ENCODE measurements at places on chromosomes 11 and 22.

GRCh38 chr11:119709638-119710346 is 19.2 kb downstream of the NECTIN1 start:
- DNase-seq = peak; percentile 85

- DNase-seq = no peak
Measured at GRCh38 chr11:32794439-32794838, at the start of gene CCDC73. Gene CCDC73 (minus strand): TSS chr11:32794662. CDS start chr11:32760243, 34,419 bp downstream.

DNA sequence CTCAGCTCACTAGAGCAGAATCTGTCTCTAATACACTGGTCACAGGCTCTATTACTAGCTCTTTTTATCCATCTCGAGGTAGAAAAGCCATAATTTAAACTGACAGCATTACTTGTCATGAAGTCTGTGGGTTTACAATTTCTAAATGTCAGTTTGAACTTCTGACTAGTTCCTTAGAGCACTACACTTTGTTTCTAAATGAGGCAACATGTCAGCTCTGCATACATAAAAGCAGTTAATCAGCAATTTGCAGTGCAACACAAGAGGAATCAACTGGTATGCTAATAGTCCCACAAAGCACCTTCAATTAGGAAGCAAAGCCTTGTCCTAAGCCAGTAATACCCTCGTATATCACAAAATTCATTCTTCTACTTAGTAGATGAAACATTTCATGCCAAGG is 321.3 kb downstream of the TTC28 start:
- no peak for DNase-seq

DNA sequence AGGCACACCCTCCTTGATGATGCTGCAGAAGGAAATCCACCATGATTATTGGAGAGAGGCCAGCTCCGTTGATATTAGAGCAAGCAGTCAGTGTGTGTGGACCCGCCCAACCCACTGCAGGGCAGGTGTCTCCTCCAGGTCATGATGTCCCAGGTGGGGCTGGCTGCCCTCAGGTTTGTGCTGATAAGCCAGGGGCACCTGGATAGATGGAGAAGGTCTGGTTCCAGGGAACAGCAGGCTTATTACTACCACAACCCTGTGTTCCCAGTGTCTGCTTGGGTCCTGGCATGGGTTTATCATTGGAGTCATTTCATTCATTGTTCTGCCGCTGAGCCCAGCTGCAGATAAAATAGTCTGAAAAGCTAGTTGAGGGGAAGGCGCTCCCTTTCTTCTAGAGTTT is 181.1 kb upstream of the NECTIN1 start:
- DNase-seq = no peak

DNA sequence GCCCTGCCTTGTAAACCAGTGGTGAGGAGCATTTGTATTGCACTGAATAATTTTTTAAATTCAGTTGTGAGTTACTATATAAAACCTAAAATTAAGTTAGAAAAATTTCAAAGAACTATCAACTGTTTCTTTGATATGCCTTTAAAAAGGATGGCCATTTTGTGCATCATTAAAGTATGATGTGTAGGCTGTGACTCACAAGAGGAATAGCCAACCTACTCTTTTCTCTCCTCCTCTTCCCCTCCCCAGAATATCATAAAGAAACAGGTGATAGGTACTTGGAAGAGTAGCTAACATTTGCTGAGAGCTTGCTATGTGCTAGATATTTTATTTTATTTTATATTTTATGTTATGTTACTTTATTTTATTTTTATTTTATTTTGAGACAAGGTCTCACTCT is 10.6 kb upstream of the PIK3C2A start:
- DNase-seq = no peak

GRCh38 chr22:48927591-48927990 is 900.1 kb downstream of the BRD1 start:
- no peak for DNase-seq

- DNase-seq = no peak
Measured at GRCh38 chr11:108241330-108242037, 18.6 kb downstream of the ATM start.

GRCh38 chr11:14334893-14335292 is 24.1 kb downstream of the RRAS2 start:
- no peak for DNase-seq

DNA sequence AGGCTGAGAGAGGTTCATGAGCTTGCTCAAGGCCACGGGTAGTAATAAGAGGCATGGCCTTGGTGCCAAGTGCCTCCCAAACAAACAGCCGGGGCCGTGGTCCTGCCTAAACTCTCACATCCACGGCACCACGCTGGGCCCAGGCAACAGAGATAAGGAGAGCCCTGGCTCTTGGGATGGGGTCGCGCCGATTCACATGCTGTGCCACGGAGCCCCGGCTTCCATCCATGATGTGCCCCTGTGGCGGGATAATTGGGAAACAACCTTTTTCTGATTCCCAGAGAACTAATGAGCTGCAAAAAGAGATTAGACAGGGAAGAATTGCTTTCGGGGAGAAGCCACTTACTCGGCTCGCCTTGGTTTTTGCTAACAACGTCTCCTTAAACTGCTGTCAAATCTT is 22.0 kb downstream of the TP53AIP1 start:
- no peak for DNase-seq

DNA sequence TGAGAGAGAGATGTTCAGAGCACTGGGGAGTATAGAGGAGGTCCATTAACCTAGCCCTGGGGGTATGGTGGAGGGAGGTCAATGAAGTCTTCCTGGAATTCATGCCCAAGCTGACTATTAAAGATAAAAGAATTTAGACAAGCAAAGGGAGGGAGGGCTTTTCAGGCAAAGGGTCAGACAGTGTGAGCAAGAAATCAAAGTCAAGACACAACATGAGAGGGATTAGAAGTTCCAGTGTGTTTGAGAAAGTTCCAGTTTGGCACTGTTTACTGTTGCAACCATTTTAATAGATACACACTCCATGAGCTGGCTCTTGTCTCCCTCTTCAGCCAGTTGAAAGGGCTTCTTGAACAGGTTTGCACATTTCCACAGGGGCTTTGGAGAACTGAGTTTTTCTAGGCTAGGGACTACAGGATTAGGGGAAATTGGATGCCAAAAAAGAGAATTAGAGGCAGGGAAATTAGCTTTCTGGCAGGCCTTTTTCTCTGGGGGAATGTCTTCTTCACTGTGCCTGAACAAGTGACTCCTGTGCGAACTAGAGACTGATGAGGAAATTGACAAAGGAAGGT is 14.7 kb upstream of the NNMT start:
- DNase-seq = no peak

- DNase-seq = no peak
Measured at GRCh38 chr11:29963796-29964195, 53.0 kb downstream of the KCNA4 start.

DNA sequence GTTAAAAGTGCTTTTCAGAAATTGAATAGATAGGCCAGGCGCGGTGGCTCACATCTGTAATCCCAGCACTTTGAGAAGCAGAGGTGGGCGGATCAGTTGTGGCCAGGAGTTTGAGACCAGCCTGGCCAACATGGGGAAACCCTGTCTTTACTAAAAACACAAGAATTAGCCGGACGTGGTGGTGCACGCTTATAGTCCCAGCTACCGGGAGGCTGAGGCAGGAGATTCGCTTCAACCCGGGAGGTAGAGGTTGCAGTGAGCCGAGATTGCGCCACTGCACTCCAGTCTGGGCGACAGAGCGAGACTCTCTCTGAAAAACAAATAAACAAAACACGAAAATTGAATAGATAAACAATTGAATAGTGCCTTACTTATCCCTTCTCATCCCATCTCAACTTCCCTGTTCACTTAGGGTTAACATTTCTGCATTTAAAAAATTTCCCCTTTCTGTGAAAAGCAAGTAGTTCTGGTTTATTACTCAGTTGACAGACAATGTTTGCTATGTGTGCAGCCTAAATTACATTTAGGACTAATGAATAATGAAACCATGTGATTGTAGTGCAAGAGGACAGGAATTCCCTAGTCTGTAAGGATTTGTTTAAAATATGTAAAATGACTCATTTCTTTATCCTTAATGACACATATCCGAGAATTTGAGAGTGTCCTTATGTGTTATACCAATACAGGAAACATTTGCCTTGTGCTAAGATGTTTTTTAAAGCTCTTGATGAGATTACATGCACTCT is 6.0 kb downstream of the RNF169 start:
- DNase-seq = no peak

- no peak for DNase-seq
Measured at GRCh38 chr22:30665786-30666185, 1.9 kb downstream of the DUSP18 start.

GRCh38 chr11:109507331-109507730 is 85.3 kb downstream of the C11orf87 start:
- no peak for DNase-seq

DNA sequence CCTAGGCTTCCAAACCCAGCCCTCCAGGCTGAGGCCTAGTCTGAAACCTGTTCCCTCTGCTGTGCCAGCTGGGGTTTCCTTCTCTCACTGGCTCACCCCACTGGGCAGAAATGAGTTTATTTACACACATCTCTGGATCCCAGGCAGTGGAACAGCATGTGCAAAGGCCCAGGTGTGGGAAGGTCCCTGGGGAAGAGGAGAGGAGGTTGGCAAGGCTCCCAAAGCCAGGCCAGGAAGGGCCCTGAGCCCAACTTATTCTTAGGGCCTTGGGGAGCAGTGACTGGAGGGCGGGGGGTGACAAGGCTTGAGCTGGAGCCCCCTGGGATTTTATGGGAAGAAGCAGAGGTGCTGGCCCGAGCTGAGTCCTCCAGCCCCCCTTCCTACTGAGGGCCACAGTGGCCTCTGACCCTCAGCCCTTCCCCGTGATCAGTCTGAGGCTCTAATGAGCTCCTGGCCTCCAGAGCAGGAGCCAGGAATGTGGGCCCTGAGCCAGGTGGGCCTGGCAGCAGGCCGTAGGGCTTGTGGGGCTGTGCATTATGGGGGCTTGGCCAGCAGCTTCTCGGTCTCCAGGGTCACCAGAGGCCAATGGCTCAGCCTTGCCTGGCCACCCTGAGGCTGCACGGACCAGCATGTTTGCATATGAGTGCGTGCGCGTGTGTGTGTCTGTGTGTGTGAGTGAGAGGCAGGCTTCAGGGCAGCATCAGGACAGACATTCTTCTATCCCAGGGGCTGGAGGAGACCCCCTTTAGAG is 2.9 kb downstream of the MYO7A start:
- DNase-seq = no peak

DNA sequence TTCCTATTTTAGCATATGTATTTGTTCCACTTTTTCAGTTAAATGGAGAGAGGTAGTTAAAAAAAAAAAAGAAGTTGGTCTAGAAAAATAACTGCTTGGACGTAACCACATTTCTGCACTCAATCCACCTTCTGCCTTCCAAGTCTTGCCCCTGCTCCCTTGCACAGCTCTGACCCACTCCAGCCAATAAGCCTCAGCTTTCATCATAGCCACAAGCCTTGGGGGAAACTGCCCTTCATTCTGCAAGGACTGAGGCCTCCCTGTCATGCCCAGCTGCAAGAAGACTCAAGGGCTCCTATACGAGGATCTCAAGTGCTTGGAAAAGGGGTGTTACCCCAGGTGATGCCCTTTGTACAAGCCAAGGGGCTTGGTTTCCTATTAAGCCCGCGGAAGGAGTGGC is 36.0 kb upstream of the OAF start:
- DNase-seq = peak; percentile 70

- DNase-seq = peak; percentile 17
Measured at GRCh38 chr22:27597703-27598444, 203.7 kb downstream of the MN1 start.

GRCh38 chr22:38218661-38219622 is 17.1 kb downstream of the MAFF start:
- DNase-seq = no peak

- peak; percentile 40 for DNase-seq
Measured at GRCh38 chr11:93529707-93530467, 13.3 kb downstream of the SMCO4 start.

DNA sequence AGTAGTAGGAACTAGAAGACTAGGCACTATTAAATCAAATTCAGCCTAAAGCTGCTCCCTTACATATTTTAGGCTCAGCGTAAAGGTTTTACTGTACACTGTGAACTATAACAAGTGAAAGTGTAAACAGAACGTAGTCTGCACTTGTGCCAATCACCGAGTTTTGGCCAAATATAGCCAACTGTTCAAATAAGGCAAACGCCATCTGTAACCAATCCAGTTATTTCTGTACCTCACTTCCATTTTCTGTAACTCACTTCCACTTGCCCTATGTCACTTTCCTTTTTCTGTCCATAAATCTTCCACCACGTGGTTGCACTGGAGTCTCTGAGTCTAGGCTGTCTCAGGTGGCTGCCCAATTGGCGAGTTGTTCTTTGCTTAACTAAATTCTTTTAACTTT is 2132.2 kb downstream of the LRRC4C start:
- DNase-seq = no peak

DNA sequence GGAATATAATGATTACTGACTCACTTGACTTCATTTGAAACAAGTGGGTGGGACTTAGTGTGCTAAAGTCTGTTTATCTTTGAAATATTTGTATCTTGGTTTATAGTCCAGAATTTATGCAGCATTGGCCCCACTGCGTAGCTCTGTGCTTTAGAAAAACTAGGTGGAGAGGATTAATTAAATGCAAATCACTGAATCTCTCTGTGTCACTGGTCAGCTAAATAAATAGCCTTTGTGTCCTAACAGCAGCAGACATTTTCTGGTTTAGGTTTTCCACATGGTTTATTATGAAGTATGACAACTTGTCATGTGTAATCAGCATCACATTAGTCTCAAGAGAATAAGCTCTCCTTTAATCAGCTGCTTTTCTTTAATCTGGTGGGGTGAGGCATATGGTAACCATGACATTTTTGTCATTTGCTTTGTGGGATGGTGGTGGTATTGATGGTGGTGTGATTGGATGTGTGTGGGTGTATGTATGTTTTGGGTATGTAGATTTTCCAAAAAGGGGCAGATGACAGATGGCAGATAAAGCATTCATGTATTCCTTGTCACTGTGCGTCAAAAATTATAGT is 33.9 kb downstream of the BCL2L13 start:
- no peak for DNase-seq

GRCh38 chr11:124150684-124151083 is 32.5 kb upstream of the OR10D3 start:
- peak; percentile 52 for DNase-seq

DNA sequence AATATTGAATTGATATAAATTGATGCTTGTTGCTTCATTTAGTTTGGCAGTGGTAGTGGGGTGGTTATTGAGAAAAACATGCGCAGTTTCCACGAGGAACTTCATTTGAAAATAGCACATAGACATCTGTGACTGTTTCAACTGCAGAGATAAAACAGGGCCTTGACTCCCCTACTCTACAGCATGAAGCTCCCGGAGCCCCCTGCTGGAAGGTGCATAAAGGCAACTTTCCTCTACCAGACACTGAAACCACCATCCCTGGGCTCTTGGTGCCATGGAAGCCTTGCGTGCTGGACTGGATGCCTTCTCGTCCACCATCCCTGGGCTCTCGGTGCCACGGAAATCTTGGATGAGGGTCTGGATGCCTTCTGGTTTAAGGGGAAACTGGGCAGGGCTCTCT is 195.9 kb downstream of the CSNK2A3 start:
- peak; percentile 49 for DNase-seq

- peak; percentile 84 for DNase-seq
Measured at GRCh38 chr22:26435327-26436093, 6.5 kb downstream of the ASPHD2 start.

Measured in NB4 (cell line).